Activated CD8-positive, alpha-beta T cell treated with anti-CD3 and anti-CD28 coated beads, Interleukin-2, amount 10 ng/mL, durations not matched to agents 7 days and 5 days (primary cell): ENCODE measurements at places on chromosomes 1 and 21.

DNA sequence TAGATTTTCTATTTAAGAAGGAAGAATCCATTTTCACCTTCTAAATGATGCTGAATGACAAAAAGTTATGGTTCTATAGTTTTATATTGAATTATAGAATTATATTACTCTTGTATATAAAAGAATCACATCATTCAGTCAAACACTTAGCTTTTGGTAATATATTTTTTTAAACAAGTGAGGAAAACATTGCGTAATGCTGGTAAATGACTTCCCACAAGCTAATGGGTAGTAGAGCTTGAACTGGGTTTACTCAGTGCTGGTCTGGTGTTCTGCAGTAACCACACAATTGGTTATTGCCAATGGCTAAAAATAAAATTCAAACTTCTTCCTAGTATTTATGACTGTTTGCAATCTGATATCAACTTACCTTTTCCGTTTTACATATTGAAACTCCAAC lies 10.6 kb upstream of the GIPC2 start:
- DNase-seq = no peak

- no peak for DNase-seq
Observed at GRCh38 chr1:17309426-17310067, 1.6 kb downstream of the PADI4 start.

DNA sequence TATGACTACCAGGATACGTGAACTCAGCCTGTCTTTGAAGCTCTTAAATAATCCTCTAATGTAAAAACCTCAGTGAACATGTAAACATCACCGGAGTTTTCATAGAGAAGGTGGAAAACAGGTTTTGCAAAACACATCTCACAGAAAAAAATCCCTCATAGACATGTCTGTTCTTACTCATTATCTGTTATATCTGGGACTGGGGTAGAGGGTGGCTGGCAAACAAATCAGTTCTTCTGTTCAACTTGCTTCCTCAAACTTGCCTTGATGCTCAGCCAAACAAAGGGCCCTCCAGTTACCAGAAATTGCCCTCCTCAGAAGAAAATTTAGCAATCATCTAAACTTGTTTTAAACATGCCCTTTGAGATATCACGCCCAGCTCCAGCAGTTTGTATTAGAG lies 66.1 kb upstream of the CXADR start:
- DNase-seq = no peak

- DNase-seq = no peak
Observed at GRCh38 chr1:246725191-246725590, 982 bp downstream of the SCCPDH start.

- peak; percentile 43 for DNase-seq
Observed at GRCh38 chr1:27658951-27659496, 13.0 kb downstream of the IFI6 start.

- no peak for DNase-seq
Observed at GRCh38 chr1:42955311-42956063, 3.2 kb downstream of the SLC2A1 start.

DNA sequence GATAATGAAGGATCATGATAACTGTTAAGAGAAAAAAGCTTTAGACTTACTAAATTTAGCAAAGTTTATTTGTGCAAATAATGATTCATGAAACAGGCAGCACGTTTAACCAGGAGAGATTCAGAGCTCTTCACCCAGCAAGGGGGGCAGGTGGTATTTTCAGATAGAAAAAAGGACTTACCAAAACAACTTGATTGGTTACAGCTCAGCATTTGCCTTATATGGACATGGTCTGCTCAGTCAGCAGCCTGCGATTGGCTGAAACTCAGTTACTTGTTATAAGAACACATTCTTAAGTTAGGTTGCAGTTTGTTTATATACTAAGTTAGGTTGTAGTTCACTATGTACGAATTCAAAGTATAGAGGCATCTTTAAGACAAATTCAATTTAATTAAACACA lies 165.6 kb downstream of the DUSP10 start:
- no peak for DNase-seq

DNA sequence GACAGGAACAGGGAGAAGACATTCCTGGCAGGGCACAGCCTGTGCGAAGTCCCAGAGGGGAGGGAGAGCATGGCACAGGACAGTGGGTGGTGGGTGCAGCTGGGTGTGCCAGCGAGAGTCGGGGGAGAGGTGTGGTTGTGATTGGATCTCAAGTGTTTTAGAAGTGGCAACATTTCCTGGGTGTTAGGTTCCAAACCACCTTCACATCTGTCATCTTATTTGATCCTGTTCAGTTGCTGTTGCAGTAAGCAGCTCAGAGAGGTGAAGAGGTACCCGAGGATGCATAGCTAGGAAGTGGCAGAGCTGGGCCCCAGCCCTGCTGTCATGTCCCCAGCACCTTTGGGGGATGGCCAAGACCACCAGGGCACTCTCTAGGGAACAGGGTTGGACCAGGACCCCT lies 22.0 kb upstream of the DISP3 start:
- no peak for DNase-seq

DNA sequence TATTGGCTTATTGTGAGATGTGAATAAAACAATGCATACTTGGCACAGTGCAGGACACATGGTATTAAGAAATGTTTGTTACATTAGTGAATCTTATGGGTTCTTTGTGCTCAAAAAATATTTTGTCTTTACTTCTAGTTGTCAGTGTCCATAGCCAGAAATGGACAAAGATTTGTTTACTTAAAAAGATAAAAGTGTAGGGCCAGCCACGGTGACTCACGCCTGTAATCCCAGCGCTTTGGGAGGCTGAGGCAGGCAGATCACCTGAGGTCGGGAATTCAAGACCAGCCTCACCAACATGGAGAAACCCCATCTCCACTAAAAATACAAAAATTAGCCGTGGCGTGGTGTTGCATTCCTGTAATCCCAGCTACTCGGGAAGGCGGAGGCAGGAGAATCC lies 654.6 kb upstream of the NEGR1 start:
- DNase-seq = no peak

- DNase-seq = no peak
Observed at GRCh38 chr21:38989745-38990423, 184.2 kb downstream of the ETS2 start.

DNA sequence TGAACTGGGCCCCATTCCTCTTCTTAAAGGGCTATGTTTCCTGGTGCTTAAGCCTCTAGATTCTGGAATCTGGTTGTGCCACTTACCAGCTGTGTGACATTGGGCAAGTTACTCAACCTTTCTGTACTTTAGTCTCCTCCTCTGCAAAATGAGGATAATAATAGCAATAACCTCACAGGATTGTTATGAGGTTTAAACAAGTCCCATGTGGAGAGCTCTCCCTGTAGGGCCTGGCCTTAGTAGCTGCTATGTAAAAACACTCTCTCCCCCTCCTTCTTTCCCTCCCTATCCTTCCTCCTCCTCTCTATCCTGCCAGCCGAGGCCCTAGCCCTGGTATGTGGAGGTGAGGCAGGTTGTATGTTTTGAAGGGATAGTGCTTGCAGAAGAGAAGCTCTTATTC lies 8.2 kb upstream of the PEAR1 start:
- DNase-seq = no peak

DNA sequence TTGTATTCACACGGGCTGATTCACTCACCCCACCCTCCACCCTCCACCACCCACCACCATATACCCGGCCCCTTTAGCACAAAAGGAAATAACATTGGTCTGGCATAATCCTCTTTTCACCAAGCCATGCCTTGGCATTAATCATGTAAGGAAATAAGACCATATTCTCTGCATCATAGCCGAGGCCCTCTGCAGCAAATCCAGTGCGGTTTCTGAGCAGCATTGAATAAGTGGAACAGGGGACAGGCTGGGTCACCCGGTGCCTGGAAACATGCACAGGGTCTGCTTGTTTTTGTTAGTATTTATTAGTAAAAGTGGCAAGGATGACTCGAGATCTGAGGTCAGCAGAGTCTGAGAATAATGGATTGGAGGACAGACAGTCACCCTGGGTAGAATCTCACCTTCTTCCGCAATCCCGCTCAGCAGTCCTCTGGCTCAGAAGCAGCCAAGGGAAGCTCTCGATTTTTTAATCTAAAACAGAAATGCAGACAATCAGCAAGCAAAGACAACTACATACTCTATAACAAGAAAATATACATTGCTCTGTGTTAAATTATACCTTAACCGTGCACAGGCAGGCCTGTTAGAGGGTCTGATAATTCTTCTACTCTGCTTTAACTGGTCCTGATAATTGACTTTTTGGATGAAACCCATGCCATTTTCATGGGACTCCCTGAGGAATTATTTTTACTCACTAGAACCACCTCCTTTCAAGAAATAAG lies 52.4 kb upstream of the CDC42BPA start:
- DNase-seq = no peak

GRCh38 chr1:51234721-51235425 lies 1.2 kb upstream of the RNF11 start:
- DNase-seq = peak; percentile 28

- no peak for DNase-seq
Observed at GRCh38 chr21:42030311-42030710, 20.2 kb upstream of the ZBTB21 start.

DNA sequence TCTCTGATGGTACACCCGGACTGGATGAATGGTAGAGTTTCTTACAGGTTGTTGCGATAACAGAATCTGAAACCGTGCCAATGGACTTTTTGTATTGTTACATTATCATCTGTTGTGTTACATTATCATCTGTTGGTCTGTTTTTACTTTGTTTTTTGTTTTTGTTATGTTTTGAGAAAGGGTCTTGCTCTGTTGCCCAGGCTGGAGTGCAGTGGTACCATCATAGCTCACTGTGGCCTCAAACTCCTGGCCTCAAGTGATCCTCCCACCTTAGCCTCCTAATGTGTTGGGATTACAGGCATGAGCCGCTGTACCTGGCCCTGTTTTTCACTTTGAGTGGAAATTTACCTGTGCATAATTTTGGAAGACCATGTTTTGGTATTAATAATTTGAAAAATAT lies 10.2 kb upstream of the PEX10 start:
- DNase-seq = no peak

DNA sequence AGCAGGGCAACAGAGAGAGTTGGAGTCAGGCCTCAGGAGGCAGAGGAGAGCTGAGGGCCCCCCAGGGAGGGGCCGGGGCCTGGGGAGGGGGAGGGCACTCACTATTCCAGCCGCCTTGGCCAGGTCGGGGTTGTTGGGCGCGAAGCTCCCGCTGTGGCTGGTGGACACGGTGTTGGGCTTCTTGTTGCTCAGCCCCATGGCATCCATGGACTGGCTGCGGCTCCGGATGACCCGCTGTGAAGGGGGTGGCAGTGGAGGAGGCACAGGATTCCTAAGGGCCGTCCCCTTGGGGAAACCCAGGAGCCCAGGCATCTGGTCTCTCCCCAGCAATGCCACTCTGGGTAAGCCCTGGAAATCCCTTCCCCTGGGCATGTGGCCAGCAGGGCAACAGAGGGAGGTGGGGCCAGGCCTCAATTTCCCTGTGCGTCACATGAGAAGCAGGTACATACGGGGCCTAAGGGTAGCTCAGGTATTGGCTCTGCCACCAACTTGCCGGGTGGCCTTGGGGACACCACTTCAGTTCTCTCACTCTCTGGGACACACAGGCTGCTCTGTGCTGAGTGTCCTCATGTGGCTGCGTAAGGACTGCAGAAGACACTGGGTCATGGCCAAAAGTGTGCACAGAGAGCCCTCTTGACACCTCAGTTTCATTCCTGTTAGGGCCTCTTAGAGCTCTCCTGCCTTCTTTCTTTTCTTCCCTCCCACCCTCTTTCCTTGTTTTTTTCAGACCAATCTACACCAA lies 63.0 kb downstream of the RAP1GAP start:
- no peak for DNase-seq

- DNase-seq = peak; percentile 82
Observed at GRCh38 chr1:54810153-54810942, 9.2 kb upstream of the TTC22 start.

DNA sequence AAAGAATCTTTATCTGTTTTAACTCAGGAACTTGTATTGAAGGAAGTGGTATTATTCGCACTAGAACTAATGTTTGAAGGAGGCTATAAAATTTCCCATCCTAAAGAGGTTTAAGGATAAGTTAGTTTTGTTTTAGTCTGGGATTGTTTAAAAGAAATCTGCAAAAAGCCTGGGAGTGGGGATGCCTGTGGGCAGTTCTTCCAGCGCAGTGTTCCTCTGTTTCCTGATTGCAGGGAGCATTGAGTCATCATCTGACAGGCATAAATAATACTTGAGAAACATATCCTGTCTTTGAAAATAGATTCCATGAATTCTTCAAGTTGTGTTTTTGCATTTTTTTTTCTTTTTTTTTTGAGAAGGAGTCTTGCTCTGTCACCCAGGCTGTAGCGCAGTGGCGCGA lies 350.8 kb upstream of the PTBP2 start:
- no peak for DNase-seq

DNA sequence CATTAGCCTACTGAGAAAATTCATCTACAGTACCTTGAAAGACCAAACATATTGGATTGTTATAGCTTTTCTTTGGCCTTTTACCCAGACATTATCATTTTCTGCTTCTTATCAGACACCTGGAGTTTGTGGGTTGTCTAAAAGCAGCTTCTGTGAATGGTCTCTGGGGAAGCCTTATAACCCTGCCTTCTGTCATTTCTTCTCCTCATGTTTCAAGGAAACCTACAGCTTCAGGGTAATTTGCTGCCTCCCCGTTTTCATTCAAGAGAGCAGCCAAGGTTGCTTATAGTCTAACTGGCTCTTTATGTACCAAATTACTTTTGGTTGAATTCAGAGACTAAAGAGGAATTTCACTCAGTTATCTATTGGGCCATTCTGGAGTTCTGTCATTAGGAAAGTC lies 288.3 kb upstream of the SGIP1 start:
- DNase-seq = no peak

DNA sequence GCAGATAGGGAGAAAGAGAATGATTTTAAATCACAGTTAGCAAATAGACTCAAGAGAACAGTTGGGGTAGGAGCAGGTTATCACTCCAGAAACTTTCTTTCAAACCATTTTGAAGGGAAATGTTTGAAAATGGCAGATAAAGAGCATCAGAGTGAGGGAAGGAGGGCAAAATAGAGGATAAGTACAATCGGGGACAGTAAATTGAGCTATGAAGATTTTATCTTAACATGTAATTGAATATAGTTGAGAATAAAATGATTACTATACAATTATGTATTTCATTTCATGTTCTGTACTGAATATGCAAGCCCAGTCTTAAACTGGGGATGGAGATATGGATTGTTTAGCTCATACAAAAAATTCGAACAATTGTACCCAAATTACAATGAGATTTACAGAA lies 54.0 kb downstream of the MAP10 start:
- DNase-seq = no peak
